ENCODE measurements at places on chromosomes 4 and X. TPM values are rescaled to one million over a fixed set of nuclear protein-coding genes. Genes with fewer than 3 reads are reported as not detected.

Gene SMIM31
- total RNA-seq: not detected

DNA sequence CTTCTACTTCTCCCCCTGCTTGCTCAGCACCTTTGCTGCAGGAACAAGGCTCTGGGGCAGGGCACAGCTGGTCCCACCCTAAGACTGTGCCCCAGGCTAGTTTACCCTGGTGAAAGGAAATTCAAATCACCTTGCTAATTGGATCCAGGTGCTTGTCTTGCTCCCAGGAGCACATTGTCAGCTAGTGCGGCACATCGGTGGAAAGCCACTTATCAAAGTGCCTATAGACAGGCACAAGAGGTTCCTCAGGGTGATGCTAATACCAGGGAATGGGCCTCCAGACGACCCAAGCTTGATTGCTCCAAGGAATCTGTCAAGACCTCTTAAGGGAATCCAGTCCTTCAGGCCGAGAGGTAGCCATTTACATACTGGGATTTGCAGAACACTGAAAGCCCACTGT lies 64.5 kb upstream of the PRPS1 start:
- H3K4me3 ChIP-seq: no peak overlapping the region
- no peaks in the 10 kb centered on the region for H3K4me1 ChIP-seq
- H3K36me3 ChIP-seq: no peaks in the 10 kb centered on the region
- H3K27me3 ChIP-seq: peaks cover 67% of the 10 kb centered on the region

Gene ZNF182
- 11.4 TPM for total RNA-seq

- H3K27me3 ChIP-seq: no peaks in the 10 kb centered on the region
- H3K4me1 ChIP-seq: no peaks in the 10 kb centered on the region
- H3K36me3 ChIP-seq: no peaks in the 10 kb centered on the region
- no peak for DNase-seq
- no peak overlapping the region for H3K4me3 ChIP-seq
These were observed 445.5 kb downstream of the PCDH10 start for GRCh38 chr4:133594390-133595207.

Gene LEF1
- 130 TPM for total RNA-seq

DNA sequence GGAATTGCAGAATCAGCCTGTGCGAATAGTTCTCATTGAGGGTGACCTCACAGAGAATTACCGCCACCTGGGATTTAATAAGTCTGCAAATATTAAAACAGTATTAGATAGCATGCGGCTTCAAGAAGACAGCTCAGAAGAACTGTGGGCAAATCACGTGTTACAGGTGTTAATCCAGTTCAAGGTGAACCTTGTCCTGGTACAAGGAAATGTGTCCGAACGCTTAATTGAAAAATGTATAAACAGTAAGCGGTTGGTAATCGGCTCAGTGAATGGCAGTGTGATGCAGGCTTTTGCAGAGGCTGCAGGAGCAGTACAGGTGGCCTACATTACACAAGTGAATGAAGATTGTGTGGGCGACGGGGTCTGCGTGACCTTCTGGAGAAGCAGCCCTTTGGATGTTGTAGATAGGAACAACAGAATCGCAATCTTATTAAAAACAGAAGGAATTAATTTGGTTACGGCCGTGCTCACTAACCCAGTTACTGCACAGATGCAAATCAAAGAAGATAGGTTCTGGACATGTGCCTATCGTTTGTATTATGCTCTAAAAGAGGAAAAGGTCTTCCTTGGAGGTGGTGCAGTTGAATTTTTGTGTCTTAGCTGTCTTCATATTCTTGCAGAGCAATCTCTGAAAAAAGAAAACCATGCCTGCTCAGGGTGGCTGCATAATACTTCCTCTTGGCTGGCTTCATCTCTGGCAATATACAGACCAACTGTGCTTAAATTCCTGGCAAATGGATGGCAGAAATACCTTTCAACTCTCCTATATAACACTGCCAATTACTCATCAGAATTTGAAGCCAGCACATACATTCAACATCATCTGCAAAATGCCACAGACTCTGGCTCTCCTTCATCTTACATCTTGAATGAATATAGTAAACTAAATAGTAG lies 10.7 kb downstream of the BBS12 start:
- H3K36me3 ChIP-seq: peaks cover 7% of the 10 kb centered on the region
- no peak for DNase-seq
- no peak overlapping the region for H3K4me3 ChIP-seq
- H3K4me1 ChIP-seq: peaks cover 16% of the 10 kb centered on the region
- no peaks in the 10 kb centered on the region for H3K27me3 ChIP-seq

DNA sequence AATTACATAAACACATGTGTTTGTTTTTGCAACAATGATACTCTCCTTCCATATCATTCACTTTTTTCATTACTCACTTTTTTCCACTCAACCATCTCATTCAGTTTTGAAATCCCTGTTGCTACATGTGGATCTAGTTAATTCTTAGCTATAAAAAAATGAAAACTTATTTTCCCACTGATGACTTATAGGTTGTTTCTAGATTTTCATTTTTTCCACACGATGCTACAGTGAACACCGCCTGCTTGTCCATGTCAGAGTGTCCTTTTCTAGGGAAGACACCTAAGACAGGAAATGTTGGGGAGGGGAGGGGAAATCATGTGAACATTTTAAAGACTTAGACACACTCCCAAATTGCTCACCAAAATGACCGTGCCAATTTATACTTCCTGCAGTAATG lies 70.2 kb downstream of the SUPT20HL2 start:
- no peaks in the 10 kb centered on the region for H3K36me3 ChIP-seq
- no peak overlapping the region for H3K4me3 ChIP-seq
- H3K4me1 ChIP-seq: peaks cover 8% of the 10 kb centered on the region
- DNase-seq: no peak
- H3K27me3 ChIP-seq: peaks cover 26% of the 10 kb centered on the region

Gene TLR6
- 3.8 TPM for total RNA-seq
